ENCODE measurements at places on chromosomes 1 and 21. TPM values are rescaled to one million over a fixed set of nuclear protein-coding genes. Genes with fewer than 3 reads are reported as not detected.

LRRC7 gene
- not detected for total RNA-seq

FCRL4 gene
- total RNA-seq, result not detected

TSPAN2 gene
- 0.07 TPM for total RNA-seq

CASQ1 gene
- 0.20 TPM for total RNA-seq

CRABP2 gene
- total RNA-seq, result 13.8 TPM

PLA2G2A gene
- not detected for total RNA-seq

CHIA gene
- not detected for total RNA-seq

HPCAL4 gene
- total RNA-seq, result not detected

SLC30A7 gene
- 44.1 TPM for total RNA-seq

GJB3 gene
- total RNA-seq, result not detected

RBBP5 gene
- total RNA-seq, result 15.7 TPM

KRTAP19-1 gene
- total RNA-seq, result not detected

AVPR1B gene
- total RNA-seq, result not detected

SPRR2E gene
- not detected for total RNA-seq

ERVH48-1 gene
- not detected for total RNA-seq

F13B gene
- not detected for total RNA-seq

DCST1 gene
- not detected for total RNA-seq

CD2 gene
- total RNA-seq, result not detected

LMX1A gene
- not detected for total RNA-seq

AGO4 gene
- 22.9 TPM for total RNA-seq

CR2 gene
- not detected for total RNA-seq

GJA5 gene
- total RNA-seq, result 2.9 TPM

PFKL gene
- total RNA-seq, result 423 TPM

NCMAP gene
- total RNA-seq, result not detected

PLEKHA6 gene
- 0.63 TPM for total RNA-seq

HYI gene
- 31.5 TPM for total RNA-seq

CFAP107 gene
- total RNA-seq, result not detected

C1orf116 gene
- total RNA-seq, result under 0.01 TPM

OVAAL gene
- not detected for total RNA-seq

TSACC gene
- total RNA-seq, result not detected

BCAR3 gene
- total RNA-seq, result 52.3 TPM

HSD3B2 gene
- total RNA-seq, result not detected

PDE9A gene
- 1.2 TPM for total RNA-seq

WDR64 gene
- not detected for total RNA-seq

SIM2 gene
- 0.13 TPM for total RNA-seq

LEFTY2 gene
- 0.10 TPM for total RNA-seq

RBBP4 gene
- total RNA-seq, result 84.4 TPM

KRTAP10-12 gene
- total RNA-seq, result not detected

NR0B2 gene
- not detected for total RNA-seq

RASSF5 gene
- 5.7 TPM for total RNA-seq

ADPRS gene
- 27.4 TPM for total RNA-seq

PRKAA2 gene
- 4.4 TPM for total RNA-seq

SHE gene
- 0.07 TPM for total RNA-seq

CACHD1 gene
- 0.76 TPM for total RNA-seq

OR2T29 gene
- not detected for total RNA-seq

FUCA1 gene
- total RNA-seq, result 30.2 TPM

SON gene
- total RNA-seq, result 192 TPM

AADACL3 gene
- not detected for total RNA-seq

LMOD1 gene
- 22.2 TPM for total RNA-seq

CAMK2N1 gene
- 7.2 TPM for total RNA-seq

MIXL1 gene
- not detected for total RNA-seq

SLC5A9 gene
- total RNA-seq, result not detected

TBX15 gene
- 2.9 TPM for total RNA-seq
